ENCODE measurements at places on chromosomes 13 and 19.
A peak's percentile ranks its signal among the peaks of the same experiment; 100 is the strongest.

- no peak for DNase-seq
These were observed 65.9 kb downstream of the ZNF627 start for GRCh38 chr19:11663181-11663591.

- peak; percentile 53 for DNase-seq
These were observed 224.8 kb downstream of the NHLRC3 start for GRCh38 chr13:39263033-39263432.

- no peak for DNase-seq
These were observed 117.4 kb downstream of the TNFRSF19 start for GRCh38 chr13:23687614-23688013.

- DNase-seq, result no peak
These were observed 194.6 kb downstream of the KLF12 start for GRCh38 chr13:73939603-73940002.

DNA sequence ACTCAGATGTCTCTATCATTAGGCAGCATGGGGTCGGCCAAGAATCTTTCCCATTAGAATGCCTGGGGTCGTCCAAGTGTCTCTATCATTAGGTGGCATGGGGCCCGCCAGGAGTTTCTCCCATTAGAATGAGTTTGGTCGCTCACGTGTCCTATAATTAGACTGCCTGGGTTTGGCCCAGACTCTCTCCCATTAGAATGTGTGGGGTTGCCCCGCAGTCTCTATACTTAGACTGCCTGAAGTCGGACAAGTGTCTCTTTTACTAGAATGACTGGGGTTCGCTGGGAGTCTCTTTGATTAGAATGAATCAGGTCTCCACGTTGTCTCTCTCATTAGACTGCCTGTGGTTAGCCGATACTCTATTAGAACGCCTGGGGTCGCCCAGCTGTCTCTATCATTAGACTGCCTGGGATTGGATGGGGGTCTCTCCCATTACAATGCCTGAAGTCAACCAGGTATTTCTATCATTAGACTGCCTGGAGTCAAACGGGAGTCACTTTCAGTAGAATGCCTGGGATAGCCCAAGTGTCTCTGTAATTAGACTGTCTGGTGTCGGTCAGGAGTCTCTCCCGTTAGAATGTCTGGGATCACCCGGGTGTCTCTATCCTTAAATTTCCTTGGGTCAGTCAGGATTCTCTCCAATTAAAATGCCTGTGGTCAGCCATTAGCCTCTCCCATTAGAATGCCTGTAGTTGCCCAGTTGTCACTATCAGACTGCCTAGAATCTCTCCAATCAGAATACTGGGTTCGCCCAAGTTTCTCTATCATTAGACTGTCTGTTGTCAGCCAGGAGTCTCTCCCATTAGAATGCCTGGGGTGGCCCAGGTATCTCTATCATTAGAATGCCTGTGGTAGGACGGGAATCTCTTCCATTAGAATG is 1454.1 kb downstream of the UQCRFS1 start:
- no peak for DNase-seq

- no peak for DNase-seq
These were observed 53.8 kb downstream of the CDK8 start for GRCh38 chr13:26307701-26308100.

GRCh38 chr13:45932676-45933075 is 81.1 kb upstream of the SIAH3 start:
- DNase-seq, result no peak

- DNase-seq, result no peak
These were observed 2700.2 kb downstream of the PCDH9 start for GRCh38 chr13:64529874-64530485.

GRCh38 chr13:32024750-32025149 is 6.8 kb upstream of the FRY start:
- no peak for DNase-seq

DNA sequence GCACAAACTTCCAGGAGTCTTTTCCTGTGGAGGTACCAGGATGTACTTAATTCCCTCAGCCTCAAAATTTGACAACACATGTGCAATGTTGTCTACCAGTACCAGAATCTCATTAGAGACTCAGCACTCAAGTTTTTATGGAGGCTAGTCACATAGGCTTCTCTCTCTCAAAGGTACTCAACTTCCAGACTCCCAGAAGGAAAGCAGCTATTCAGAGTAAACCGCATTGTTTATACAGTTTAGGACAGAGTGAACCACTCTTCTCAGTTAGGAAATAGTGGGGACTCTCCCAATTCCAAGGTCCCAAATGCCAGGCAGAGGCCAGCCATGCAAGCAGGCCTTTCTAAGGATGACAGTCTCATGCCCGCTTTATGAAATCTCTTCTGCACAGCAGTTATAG is 8.5 kb upstream of the C1QTNF9B start:
- DNase-seq, result no peak

DNA sequence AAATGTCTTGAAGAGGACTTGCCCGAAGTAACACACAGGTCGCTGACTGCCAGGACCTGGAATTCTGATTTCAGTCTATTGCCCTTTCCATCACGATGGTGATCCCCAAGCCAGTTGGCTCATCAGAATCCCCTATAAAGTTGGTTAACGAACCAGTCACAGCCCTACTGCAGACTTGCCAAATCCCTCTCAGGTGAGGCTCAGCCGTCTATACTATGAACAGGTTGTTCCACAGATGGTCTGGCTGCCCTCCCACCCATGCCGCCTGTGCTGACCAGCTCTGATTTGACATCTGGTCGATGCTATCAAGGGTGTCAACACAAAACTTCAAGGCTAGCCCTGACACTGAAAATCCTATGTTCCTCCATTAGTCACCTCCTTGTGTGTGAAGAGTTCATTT is 90.0 kb downstream of the RNASEH2B start:
- no peak for DNase-seq

DNA sequence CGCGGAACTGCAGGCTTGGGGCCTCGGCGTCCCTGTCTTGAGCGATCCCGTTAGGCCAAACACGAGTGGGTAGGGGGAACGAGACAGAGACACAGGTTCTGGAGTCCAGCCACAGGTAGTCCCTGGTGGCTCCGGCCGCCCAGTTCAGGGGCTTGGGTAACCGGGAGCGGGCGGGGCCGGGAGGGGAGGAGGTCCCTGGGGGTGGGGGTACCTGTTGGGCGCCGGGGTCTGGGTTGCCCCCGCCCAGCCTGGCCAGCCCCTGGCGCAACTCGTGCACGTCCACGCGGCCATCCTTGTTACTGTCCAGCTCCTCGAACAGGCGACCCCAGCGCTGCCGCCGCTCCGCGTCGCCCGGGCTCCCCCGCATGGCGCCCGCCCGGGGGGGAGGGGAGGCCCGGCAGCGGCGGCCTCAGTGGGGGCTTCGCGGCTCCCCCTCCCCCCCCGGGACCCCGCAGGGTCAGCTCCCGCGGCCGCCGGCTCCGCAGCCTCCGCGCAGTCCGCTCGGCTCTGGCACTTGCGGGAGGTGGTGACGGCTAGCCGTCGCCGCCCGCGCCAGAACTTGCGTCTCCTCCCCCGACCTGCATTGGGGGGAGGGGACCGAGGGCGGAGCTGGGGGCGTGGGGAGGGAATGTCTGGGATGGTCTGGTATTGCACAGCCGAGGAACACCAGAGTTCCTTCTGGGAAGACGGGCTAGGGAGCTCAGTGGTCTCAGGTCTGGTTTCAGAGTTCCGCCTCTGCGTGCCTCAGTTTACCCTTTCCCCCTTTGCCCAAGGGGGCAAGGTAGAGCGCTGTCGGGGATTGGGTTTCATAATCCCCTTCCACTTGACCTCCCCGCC is at the start of gene SLC25A23:
Gene SLC25A23, minus strand, starts transcription at position 531 of the 837 bp plus-strand sequence. Its CDS starts 164 bp downstream, at position 367.
- peak; percentile 60 for DNase-seq

DNA sequence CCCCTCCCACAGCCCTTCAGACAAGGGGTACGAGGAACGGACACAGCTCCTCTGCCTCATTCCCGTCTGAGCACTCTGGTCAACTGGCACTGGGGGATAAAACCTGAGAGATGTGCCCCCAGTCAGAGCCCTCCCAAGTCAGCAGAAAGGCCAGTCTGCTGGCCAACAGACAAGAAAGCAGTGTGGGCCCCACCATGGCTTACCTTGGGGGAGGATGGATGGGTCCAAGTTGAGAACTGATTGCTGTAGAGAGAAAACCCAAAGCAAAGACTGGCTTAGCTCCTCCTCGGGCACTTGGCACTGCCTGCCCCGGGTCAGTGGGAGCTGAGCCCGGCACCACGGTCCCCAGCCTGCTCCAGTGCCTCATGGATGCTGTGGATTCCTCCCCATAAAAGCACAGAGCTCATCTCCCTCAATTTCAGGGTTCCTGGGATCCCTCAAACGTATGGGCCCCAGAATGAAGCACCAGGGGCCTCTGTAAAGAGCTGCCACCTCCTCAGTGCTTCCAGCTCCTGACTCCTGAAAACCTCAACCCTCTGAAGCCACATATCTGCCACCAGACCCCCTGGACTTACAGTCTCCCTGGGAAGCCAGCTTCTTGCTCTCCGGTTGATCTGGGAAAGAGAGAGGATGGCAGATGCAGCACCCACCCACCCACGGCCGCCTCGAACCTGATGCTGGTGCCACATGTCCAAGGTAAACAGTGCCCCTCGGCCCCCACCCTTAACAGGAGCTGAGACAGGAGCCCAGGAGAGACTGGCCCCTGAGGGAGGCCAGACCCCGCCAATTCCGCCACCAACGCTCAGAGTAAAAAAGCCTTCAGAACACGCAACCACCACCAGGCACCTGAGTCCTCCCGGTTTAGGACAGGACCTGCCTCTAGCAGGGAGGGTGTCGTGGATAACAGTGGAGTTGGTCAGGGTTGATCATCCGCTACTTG is 3.3 kb downstream of the KHSRP start:
- DNase-seq, result no peak

- DNase-seq, result no peak
These were observed 86.0 kb downstream of the ING1 start for GRCh38 chr13:110799246-110800236.

DNA sequence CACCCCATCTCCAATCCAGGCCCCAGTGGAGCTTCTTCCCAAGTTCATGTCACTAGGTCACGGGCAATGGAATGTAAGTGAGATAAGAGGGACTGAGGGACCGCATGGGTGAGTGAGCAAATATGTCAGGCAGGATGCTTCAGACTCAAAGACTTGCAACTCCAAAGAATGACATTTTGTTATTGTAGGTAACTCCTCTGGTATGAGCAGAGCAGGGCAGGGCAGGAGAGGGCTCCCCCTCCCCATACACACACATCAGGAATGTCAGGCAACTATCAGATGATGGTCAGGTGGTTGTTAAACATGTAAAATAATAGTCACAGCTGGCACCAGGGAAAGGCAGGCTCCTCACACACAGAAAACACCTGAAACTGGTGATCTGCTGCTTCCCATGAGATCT is 10.6 kb downstream of the ERVV-2 start:
- DNase-seq, result no peak

GRCh38 chr19:45767410-45767880 is 1.6 kb downstream of the SIX5 start:
- no peak for DNase-seq

- DNase-seq, result no peak
These were observed 750 bp downstream of the RAB20 start for GRCh38 chr13:110560601-110561343.

- no peak for DNase-seq
These were observed 44.3 kb upstream of the TEX29 start for GRCh38 chr13:111275995-111276618.

DNA sequence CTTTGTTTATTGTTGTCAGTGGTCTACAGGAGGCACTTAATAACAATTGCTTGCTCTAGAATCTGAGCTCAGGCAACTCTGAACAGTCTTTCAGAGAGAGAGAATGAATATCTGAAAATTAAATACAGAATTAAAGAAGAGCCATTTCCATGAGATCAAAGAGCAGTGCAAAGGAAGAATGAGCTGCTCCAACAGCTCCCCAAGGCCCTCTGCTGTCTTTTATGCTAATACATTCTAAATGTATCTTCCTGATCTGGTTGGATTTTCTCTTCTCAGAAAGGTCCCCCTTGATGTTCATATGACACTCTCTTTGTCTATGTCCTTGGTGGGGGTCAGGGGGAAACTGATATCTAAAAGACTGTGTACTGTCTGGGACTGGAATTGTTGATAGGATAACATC is 1029.6 kb downstream of the PCDH9 start:
- DNase-seq, result no peak

DNA sequence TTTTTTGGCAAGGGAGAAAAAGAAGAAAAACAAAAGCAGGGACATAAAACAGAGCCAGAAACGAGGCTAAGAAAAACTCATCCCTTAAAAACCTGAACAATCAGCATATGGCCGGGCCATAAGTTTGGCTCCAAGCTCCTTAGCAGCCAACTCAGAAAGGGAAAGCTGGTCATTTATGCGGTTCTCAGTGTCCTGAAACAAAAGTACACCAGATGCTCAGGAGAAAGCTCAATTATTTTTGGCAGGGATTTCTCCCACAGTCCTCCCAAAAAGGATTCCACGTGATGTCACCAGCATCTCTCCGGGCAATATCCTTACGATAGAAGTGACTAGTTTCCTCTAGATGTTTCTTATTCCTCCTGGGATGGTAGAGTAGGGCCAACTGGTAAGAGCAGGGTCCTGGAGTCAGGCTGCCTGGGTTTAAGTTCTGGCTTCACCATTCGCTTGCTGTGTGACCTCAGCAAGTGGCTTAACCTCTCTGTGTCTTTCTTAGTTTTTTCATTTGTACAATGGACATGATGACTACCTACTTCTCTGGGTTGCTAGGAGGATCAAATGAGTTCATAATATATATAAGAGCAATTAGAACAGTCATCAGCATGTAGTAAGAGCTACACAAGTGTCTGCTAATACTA is 34.0 kb downstream of the PIN1 start:
- DNase-seq, result no peak

DNA sequence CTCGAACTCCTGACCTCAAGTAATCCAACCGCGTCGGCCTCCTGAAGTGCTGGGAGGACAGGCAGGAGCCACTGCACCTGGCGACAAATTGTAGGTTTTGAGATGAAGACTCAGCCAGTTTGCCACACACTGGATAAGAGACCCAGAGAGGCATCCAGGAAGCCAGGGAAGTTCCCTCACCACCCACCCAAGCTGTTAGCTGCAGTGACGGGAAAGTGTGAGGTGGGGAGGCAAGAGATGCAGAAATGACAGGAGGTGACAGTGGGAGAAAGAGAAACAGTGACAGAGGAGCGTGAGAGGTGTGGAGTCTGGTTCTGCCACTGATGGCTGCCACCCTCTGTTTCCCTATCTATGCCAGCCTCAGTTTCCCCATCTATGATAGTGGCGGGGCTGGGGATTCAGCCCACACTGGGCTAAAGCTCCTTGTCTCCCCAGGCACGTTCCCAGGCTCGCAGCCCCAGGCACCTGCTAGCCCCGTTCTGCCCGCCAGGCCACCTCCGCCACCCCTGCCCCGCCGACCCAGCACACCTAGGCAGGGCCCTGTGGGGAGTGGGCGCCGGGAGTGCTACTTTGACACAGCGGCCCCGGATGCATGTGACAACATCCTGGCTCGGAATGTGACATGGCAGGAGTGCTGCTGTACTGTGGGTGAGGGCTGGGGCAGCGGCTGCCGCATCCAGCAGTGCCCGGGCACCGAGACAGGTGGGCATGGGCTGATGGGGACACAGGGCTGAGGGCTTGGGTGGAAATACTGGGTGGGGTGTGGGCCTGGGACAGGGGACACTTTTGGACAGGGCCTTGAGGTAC is 21.0 kb downstream of the LTBP4 start:
- DNase-seq, result no peak
